ENCODE measurements at places on chromosomes 5 and 9.

GRCh38 chr5:93427316-93427715, 153.7 kb downstream of the NR2F1-AS1 start:
- no peak for DNase-seq

GRCh38 chr9:23682891-23683431, 143.1 kb downstream of the ELAVL2 start:
- no peak for DNase-seq

- no peak for DNase-seq
Measured at GRCh38 chr9:84322828-84323227, 17.7 kb downstream of the SLC28A3 start.

DNA sequence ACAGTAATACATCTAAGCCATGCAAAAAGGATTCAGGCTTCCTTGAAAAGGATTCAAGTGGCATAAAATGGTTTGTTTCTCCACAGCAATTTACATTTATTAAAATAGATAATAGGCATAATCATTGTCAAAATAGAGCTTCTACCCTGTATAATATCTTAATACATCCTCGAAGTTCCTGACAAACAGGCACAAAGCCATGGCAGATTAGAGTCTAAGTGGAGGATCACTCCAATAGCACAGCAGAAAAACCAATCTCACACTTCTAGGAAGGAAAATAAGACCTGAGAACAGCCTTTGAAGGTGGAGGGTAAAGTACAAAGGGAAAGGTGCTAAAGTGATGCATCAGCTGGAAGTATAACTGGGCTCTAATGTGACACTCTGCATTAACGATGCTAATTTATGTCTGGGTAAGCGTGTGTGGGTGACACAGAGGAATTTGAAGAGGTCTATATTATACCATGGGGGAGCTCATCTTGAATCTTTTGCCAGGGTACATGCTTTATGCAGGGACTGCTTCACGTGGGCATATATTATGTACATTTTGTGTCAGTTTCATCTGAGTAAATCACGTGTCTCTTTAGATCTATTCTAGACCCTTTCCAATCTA, 28.8 kb downstream of the PPP2R2B start:
- no peak for DNase-seq

GRCh38 chr5:133273661-133274596, 222.1 kb downstream of the HSPA4 start:
- no peak for DNase-seq

DNA sequence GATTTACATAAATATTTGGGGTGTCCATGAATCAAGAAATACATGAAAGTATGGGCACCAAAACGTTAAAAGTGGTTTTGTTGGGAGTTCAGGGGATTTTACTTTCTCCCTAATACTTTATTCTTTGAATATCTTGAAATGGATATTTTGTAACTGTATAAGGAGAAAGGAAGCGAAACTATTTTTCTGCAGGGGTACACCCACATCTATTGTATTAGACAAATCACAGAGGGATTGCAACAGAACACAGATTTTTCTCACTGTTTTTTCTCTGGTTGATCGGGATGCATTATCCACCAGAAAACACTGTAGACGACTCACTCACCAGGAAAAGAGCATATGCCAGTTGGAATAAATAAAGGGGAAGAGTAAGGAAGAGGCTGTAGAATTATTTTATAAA, 1.2 kb upstream of the RABGAP1 start:
- no peak for DNase-seq

GRCh38 chr5:81896764-81897163, 75.1 kb upstream of the ATG10 start:
- no peak for DNase-seq

DNA sequence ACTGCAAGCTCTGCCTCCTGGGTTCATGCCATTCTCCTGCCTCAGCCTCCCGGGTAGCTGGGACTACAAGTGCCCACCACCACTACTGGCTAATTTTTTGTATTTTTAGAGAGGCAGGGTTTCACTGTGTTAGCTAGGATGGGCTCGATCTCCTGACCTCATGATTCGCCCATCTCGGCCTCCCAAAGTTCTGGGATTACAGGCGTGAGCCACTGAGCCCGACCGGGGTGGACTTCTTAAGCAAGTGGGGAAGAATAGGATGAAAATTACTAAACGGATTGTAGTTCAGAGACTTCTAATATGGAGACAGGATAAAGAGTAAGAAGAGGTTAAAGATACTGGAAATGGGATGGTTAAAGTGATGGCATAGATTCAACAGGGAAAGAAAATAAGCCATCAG, 132.3 kb upstream of the IRX2 start:
- DNase-seq, result no peak

DNA sequence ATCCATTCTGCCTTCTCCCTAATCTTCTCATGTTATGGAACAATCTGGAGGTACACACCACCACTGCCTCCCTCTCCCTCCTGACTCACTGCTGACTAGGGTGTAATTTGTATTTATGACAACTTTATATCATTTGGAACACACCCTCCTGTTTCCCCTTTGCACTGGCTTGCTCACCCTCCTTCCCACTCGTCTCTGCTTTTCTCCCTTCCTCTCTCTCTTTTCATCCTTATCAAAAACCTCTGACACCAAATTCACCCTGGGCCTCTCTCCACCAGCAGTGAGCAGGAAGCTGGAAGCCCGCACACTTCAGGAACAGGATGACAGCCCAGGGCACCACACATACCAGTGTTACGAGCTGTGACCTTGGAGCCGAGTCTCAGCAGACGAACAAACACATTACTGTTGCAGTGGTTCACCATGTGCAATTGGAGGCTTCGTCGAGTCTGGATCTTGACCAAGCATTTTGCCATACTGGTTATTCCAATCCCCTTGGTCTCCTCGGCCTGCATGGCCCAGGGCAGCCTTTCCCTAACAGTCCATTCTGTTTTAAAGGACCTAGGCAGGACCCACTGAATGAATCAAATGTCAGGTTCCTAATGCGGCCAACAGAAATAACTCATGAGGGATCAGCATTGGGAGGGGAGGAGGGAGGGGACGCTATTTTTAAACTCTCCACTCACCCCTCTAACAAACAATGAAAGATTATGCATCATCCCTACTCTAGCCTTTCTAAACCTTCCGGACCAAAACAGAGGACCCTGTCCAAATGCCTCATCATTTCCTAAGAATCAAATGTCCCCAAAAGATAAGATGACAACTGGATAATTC, 203.9 kb upstream of the RASEF start:
- DNase-seq, result no peak

DNA sequence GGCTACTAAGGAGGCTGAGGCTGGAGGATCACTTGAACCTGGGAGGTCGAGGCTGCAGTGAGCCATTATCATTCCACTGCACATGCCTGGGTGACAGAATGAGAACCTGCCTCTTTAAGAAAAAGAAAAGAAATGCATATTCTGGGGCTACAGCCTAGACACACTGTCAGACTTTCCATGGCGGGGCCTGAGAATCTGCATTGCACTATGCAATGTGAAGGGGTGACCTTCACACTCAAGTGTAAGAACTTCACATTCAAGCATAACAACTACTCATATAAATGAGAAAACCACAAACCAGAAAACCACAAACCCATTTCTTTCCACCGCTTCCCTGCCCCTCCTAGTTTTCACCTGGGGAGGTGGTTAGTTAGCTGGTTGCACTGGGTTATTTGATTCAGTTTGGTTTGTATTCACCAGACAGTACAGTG, 18.0 kb upstream of the FBP2 start:
- DNase-seq, result no peak
